Stimulated activated CD4-positive, alpha-beta T cell treated with anti-CD3 and anti-CD28 coated beads, Interleukin-15, amount 100 ng/mL, for 24 hours (primary cell): ENCODE measurements at places on chromosomes 4 and X.
A peak's percentile ranks its signal among the peaks of the same experiment; 100 is the strongest.

DNA sequence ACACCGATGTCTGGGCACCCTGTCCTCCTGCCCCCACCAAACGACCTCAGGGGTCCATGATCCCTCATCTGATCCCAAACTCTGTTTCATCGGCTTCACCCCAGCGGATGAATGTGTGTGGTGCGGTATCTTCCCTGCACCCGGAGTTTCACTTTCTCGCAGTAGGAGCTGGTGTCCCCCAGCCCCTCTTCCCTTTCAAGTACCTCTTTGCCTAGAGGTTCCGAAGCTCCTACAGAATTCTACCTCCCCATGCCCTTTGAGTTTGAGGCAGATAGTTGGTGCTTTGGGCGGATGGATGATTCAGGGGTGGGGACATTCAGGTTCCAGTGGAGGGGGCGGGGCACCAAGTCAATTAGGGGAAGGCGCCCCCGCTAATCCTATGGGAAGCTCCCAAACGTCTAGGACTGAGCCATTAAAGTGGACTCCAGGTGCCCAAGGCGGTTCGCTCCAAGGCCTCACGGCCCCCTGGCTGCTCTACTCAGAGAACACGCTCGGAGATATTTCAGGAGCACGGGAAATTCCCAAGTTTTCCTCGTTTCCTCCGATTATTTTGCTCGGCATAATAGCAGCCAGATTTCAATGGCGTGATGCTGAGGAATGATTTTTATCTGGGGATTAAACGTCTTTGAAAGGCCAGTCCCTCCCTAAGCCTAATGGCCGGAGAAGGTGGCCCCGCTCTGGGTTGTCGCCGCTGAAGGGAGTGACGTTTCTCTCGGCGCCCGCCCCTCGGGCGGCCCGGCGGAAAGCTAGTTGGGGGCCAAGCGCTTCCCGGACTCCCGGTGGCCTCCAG is 1.3 kb downstream of the MSX1 start:
- no peak for DNase-seq

DNA sequence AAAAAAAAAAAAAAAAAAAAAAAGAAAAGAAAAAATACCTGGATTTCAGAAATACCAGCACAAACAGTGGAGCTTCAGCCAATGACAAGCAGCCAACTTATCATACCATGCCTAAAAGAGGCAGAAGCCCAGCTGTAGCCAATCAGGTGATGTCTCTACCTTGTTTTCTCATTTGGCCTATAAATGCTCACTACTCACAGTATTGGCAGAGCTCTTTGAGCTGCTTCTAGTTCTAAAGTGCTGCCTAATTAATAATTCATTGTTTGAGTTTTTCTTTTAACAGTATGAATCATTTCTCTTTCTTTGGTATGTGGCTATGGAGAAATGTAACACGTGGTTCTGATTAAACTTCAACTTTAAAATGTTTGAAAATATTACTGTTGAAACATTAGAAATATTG is 188.8 kb upstream of the TECRL start:
- no peak for DNase-seq

DNA sequence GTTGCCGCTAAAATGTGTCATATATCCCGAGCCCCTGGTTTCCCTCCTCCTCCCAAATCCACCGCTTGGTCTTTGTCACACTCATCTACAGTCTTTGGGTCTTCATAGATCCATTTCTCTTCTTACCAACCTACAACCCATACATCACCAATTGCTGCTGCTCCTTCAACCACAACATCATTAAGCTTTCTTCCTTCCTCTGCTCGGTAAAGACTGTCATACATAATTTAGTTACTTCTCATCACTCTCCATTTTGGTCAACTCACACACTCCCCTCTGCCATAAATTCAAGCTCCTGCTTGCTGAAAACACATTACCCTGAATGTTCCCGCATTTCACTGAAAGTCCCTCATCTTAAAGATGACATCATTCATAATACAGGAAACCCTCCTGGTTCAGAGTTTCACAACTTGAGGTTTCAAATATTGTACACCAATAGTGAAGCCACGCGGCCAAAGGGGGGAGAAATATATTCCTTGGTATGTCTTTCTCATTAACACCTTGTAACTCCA is 1.7 kb upstream of the DCTD start:
- DNase-seq = peak; percentile 50

DNA sequence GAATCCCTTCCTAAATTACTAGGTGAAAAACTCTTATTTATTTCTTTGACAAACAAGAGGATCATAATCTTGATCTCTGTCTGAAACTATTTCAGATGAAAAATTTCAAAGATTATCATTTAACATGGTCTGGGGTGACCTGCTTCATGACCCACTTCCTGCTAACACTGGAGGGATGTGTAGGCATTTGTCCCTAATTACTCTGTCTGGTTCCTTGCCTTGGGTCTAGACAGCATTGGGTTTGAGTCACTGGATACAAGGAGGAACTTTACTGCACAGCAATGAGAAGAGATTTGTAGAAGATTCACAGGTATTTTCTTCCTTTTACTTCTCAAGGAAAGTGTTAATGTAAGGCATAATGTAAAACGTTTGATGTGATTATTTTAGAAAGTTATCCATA is 67.9 kb downstream of the LEF1 start:
- DNase-seq = no peak

GRCh38 chr4:125529071-125529470 is 214.3 kb downstream of the FAT4 start:
- DNase-seq = no peak

- no peak for DNase-seq
Measured at GRCh38 chr4:53478671-53479456, 101.4 kb downstream of the FIP1L1 start.

DNA sequence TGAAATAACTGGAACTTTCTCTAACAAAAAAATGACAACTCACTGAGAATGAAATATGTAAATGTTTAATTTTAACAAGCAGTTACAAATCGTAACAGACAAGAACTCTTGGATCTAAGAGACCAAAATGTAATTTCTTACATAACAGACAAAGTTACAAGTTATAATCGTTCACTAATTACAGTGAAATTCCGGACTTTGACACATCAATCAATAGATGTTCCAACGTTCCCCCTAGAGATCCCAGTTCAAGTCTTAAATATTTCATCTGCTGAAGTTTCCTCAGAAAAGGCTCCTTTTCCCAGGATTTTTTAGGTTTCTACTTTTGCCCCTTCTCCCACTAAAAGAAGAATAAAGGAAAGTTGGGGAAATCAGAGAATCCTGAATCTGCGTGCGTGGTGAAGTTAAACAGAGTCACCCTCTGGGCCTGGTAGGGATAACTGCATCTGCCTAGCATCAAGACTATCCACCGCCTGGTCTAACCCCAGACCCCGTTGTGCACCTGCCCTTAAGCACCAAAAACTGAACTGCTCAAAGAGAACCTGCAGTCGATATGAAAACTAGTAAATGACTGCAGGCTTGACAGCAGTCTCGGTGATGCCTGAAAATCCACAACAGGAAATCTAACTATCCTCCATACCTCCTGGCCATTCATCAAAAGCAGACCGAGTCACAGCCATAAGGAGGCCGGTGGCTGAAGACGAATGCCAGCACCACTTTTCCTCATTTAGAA is 2.3 kb downstream of the IRF2 start:
- peak; percentile 34 for DNase-seq
